ENCODE measurements at places on chromosomes 7 and 10.

DNA sequence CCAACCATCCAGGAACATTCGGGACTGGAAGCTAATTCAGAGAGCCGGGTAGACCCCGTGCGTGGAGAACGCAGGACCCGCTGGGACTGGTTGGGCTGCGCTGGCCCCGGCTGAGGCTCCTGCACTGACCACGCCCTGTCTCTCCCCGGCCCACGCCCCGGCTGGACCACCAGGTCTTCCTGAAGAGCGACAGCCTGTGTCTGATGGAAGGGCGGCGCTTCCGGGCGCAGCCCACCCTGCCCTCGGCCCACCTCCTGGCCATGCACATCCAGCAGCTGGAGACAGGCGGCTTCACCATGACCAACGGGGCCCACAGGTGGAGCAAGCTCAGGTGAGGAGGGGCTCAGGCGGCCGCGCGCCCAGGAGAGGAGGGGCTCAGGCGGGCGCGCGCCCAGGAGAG, 10.2 kb upstream of the UTF1 start:
- DNase-seq: no peak

DNA sequence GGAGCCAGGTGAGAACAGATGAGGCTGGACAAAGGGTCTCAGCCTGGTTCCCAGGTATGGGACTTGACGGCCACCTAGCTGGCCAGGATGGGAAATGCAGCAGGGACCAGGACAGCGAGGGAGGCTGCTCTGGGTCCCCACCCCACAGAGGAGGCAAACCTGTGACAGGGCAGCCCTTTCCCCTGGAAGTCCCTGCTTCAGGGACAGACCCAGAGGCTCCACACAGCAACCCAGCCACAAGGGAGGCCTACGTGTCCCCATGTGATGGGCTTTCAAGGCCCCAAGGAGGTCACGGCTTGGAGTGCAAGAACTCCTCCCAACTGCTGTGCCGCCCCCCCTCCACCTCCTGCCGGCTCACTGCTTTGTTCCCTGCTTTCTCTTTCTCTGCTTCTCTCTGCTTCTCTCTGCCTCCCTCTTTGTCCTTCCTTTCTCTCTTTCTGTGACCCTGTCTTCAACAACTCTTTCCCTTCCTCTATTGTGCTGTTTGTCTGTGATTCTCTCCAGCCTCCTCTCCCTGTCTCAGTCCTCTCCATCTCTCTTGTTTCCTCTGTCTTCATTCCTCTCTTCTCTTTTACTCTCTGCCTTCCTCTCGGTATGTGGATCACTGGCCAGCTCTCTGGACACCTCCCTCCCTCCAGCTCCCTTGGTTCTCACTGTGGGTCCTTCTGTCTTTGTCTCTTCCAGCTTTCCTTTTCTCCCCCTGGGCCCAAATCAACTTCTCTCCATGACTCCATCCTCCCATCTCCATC, 9.6 kb upstream of the EIF5AL1 start:
- no peak for DNase-seq

- no peak for DNase-seq
Observed at GRCh38 chr10:80739963-80740715, 202.4 kb downstream of the SH2D4B start.

DNA sequence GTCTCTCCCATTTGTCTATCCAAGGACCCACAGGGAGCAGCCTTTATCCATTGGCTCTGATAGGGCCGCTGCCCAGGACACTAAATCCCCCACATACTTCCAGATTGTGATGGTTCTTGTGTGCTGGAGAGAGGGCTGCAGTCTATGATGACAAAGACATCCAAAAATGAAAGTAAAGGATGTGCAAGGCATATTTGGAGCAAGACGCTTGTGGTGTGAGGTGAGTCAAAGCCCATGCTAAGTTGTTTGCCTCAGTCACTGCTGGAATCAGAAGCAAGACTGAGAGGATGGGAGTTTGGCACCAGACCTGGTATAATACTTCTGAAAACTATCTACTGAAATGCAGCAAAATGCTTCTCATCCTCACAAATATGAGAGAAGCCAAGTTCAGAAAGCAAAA, 22.7 kb downstream of the ZNF22 start:
- DNase-seq: no peak

DNA sequence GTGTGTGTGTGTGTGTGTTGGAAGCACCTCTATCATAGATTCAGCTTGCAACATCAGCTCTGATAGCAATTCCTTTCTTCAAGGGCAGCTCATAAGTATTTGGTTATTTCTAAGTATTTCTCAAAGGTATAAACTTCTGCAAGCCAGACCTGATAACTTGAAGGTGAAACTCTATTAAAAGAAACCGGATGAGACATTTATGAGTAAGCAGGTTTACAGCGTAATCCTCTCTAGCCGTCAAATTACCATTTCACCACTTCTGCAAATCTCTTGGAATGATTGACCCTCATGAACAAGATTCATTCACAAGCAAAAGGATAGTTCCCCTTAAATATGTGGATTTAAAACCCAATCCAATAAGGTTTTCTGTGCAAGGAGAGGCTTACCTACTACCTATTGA, 23.1 kb downstream of the PDE1C start:
- no peak for DNase-seq

DNA sequence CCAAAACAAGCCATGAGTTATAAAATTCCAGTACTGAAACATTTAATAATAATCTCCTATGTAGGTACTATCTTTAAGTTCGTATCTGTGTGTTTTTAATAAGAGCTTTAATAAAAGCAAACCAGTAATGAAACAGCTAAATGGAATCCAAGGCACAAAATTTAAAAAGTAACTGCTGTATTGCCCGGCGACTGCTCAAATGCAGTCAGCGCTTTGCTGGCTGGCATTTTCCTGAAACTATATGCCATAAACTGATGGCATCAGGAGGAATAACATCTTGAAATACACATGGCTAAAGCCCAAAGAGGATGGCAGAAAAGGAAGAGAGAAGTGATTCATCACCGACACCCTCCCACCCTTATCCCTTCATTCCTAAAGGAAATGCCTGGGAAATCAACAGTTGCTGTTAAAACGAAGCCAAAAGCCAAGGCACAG, 133.1 kb downstream of the CUBN start:
- no peak for DNase-seq

DNA sequence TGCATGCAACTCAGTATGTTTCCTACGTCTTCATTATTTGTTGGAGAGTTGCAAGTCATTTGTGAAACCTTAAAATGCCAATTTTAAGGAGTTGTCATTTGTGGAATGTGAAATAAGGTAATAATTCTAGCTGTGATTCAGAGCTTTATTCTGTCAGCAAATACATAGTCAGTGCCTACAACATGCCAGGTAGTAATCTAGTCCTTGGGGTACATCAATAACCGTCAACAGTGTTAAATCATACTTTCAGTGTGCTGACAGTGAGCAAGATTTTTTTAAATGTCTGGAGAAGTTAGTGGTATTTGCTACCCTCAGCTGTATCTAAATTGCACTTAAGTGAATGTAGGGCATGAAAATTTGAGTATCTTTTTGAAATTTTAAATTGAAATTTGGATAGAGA, 36.7 kb downstream of the MPLKIP start:
- DNase-seq: no peak

DNA sequence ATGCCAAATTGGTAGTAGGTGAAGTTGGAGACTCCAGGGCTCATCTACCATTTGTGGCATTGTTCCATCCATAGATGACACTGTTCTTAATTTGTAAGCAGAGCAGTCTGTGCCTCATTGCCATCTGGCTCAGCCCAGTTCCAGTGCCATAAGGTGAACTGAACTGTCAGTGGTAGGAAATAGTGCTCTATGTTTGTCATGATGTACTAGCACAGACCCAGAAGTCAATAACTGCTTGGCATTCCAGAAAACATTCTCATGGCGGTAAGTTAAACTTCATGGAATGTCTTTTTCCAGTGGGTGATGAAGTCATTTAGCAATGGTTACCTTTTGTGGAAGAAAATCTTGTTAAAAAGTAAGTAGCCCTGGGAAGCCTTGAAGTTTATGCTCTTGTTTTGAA, 302.7 kb downstream of the SUGCT start:
- DNase-seq: no peak

GRCh38 chr7:131540491-131541162, 15.8 kb downstream of the PODXL start:
- DNase-seq: no peak

DNA sequence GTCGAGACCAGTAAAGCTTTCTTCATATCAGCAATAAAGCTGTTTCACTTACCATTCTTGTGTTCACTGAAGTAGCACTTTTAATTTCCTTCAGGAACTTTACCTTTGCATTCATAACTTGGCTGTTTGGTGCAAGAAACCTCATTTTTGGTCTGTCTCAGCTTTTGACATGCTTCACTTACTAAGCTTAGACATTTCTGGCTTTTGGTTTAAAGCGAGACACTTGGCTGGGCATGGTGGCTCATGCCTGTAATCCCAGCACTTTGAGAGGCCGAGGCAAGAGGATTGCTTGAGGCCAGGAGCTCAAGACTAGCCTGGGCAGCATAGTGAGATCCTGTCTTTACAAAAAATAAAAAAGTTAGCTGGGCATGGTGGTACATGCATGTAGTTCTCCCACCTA, 15.8 kb downstream of the PLEKHA1 start:
- no peak for DNase-seq

- DNase-seq: no peak
Observed at GRCh38 chr7:78912781-78913180, 540.7 kb downstream of the MAGI2 start.

GRCh38 chr7:159062569-159062968, 82.1 kb downstream of the VIPR2 start:
- no peak for DNase-seq

GRCh38 chr7:51593628-51594027, 277.0 kb upstream of the COBL start:
- no peak for DNase-seq

GRCh38 chr10:117616179-117616578, 73.6 kb downstream of the EMX2 start:
- no peak for DNase-seq

DNA sequence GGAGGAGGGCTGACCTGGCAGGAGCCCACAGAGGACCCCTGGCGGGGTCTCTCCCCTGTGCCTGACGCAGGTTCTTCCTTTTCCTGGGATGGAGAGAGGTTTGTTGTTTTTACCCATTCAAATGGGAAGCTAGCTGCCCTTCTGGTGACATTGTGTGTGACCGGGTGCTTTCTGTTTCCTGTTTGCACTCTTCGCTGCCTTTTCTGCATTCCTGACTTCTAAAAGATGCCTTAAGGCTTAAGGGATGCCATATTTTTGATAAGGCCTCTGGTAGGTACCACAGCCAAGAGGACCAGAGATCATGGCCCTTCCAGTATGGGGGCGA, 20.3 kb downstream of the ZNF783 start:
- no peak for DNase-seq

DNA sequence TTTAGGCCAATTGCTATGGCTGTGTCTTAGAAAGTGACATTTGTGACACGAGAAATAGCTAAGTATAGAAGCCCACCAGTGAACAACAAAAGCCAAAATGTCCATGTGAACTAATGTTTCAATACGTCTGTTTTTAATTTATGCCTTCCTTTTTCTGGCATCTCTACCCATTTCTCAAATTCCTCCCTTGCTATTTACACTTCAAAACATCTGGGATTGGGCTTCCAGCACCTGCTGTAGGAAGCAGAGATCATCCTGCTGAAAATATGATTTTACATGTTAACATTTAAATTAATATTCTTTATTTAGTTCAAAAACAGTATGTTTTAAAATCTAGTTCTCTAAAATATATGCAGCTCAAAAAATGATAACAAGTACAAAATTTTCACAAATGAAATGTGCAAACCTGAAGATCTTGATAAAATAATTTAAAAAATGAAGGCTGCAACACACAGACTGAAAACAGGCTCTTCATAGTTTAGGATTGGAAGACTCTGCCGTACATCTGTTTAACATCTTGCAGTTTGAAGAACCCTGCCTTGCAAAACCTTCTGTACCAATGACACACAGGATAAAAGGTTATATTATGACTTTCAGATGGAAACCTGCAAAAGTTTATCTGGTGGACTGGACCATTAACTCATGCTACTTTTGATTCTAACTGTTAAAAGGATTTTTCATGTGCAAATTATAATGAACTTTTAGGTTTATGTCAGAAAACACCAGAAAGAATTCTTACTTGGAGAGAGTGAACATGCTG, 408.4 kb downstream of the SUGCT start:
- DNase-seq: no peak

DNA sequence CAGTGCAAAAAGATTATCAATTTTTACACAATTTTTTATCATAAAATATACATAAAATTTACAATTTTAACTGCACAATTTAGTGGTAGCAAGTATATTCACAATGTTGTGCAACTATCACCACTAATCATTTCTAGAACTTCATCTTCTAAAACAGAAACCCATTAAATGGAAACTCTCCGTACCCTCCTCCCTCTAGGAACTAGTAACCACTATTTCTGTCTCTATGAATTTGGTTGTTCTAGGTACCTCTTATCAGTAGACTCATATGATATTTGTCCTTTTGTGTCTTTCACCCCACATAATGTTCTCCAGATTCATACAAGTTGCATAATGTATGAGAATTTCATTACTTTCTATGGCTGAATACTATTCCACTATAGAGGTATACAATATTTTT, 73.5 kb downstream of the HERC4 start:
- no peak for DNase-seq

DNA sequence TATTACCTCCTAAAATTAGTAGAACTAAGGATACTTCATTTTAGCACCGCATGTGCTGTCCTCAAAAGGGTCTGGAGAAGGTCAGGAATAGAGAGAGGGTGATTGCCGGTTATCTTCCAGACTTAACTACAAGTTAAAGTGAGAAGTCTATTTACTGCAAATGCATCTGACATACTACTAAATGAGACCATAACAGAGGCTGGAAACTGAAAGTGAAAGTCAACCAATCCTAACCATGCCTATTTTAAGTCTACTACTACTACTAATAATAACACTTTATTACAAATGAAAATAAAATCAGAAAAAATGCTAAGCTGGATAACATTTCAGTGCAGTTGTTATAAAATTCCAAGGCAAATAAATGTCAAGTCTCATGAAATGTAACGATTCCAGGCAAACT, 244.7 kb downstream of the KIF20B start:
- DNase-seq: no peak

GRCh38 chr10:113381981-113382509, 170.8 kb upstream of the HABP2 start:
- DNase-seq: peak; percentile 26

- DNase-seq: no peak
Observed at GRCh38 chr7:39700165-39700564, 76.8 kb downstream of the RALA start.

DNA sequence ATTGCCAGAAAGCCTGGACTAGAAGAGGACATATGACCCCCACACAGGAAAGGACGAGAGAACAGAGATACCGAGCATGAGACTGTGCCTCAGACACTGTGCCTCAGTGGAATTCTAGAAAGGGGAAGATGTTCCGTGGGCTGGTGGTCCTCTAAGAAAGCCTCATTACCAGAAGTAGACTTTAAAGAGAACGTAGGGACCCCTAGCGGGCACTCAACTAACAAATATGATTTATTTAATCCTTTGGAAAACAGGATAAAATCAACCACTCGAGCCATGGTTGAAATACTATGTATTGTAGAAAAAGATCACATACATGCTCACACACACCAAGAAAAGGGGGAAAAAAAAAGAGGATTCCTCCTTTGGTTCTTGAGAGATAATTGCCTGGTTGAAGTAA, 701.2 kb upstream of the SORCS1 start:
- DNase-seq: no peak

Measured in activated CD4-positive, alpha-beta memory T cell treated with anti-CD3 and anti-CD28 coated beads, Interleukin-2, amount 10 ng/mL, durations not matched to agents 7 days and 5 days (primary cell).